H9 (cell line): ENCODE measurements at places on chromosomes 5 and 9. TPM values are rescaled to one million over a fixed set of nuclear protein-coding genes. Genes with fewer than 3 reads are reported as not detected.

The NEURL1B gene
- total RNA-seq = 3.6 TPM in 2 replicates

- H3K4me3 ChIP-seq = no peak overlapping the region
- no peaks in the 10 kb centered on the region for H3K27me3 ChIP-seq
- H3K27ac ChIP-seq = no peak overlapping the region
- DNase-seq = no peak
These were observed 33.2 kb upstream of the DMXL1 start for GRCh38 chr5:119037496-119038215.

DNA sequence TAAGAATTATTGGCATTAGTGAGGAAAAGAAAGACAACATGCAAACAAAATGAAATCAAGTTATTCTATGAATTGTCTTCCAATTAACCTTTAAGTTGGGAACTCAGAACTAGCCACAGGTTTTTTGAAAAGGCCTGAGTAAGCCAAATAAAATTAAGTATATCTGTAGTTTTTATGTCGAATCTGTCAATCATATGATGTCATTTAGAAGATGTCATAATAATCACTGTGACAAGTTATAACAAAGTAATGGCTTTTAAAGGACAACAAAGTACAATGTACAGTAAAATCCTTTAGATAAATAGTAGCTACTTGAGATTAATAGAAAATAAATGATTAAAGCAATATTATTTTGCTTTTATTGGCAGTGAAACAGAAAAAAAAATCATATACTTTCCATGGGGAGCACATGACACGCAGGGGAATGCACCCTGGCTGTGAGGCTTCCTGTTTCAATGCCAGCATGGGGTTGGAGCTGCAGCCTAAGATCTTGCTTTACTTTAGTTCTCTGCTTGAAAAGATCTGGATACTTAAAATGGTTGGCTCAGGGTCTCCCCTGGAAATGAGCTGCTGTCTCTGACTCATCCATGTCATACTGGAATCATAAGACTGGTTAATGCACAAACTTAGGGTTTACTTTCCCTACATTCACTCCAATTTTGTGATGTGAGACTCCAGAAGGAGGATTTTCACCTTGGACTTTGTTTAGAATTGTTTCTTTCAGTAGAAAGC is 284.3 kb downstream of the TAF11L14 start:
- no peaks in the 10 kb centered on the region; the same call in 1 of the 2 replicates for H3K4me1 ChIP-seq
- no peaks in the 10 kb centered on the region for H3K27me3 ChIP-seq
- DNase-seq = peak; percentile 50
- peaks cover under 1% of the 10 kb centered on the region; the same call in 1 of the 2 replicates for H3K36me3 ChIP-seq
- H3K27ac ChIP-seq = peak overlapping the region; percentile 79

DNA sequence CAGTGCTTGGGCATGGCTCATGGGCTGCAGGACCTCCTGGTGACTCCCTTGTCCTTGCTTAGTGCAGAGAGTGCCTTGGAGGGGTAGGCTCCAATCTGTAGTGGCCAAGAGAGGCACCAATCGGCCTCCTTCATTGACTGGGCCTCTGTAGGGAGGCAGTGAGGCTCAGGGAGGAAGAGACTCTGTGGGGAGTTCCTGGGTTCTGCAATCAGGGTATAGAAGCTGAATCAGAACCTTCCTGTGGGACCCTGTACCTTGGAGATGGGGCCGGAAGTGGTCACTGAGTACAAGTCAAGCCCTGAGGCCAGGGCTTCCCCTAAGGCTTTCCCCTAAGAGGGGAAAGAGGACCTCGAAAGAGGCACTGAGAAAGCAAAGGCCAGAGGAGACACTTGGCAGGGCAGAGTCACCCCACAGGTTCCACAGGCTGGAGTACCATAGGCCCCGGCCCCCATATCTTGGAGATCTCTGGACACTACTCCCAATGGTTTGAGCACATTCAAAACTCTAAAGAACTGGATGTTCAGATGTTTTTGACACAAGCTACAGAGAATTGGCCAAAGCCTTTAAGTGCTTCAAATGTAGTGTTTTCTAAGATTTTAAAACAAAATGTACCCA is 190.5 kb downstream of the HSPA4 start:
- H3K36me3 ChIP-seq = peaks cover 5% of the 10 kb centered on the region
- DNase-seq = no peak
- H3K27me3 ChIP-seq = no peaks in the 10 kb centered on the region
- no peak overlapping the region for H3K4me3 ChIP-seq
- no peaks in the 10 kb centered on the region for H3K4me1 ChIP-seq

DNA sequence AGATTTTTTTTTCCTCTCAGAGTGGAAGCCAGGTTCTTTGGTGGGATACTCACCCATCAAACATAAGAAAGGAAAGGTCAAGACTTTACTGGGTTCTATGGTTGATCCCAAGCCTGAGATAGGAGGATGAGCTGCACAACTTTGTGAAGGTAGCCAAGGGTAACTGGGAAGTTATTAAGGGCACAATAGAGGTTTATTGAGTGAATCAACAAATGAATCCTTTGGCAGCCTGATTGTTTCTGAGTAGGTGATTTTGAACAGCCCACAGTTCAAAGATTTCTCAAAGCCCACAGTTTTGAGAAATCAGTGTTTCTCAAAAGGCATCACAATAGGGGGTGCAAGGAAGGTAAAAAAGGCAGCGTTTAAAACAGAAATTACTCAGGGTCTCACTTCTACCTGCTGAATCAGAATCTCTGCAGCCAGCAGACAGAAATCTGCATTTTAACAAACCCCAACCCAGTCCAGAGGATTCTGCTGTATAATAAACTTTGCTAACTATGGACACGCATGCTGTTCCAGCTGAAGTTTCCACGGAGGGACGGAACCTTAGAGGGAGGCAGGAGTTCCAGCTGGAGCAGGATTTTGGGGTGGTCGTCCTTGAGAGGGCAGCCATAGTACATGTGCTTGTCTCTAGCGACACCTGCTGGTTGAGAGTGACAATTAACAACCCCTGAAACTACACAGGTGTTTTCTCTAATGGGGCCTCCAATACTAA is 32.7 kb upstream of the FSD1L start:
- peak; percentile 66 for DNase-seq
- no peaks in the 10 kb centered on the region for H3K36me3 ChIP-seq
- H3K27me3 ChIP-seq = no peaks in the 10 kb centered on the region
- H3K4me1 ChIP-seq = peaks cover 5% of the 10 kb centered on the region
